ENCODE measurements at places on chromosomes 5 and 9.

GRCh38 chr5:139903795-139904565 is 108.4 kb downstream of the PSD2 start:
- no peak for DNase-seq

DNA sequence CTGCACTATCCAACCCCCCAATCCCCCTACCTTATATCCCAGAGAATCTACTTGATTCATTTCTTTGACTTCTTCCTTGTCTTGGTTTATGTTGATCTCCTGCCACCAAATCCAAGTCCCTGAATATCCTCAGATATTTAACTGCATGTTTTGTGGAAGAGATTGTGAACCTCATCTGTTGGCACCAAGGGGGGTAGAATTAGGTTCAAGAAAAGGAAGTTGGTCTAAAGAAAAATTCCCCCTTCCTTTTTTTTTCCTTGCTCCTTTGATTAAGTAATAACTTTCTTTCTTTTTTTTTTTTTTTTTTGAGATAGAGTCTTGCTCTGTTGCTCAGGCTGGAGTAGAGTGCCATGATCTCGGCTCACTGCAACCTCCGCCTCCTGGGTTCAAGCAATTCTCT is 526 bp upstream of the CD14 start:
- DNase-seq, result no peak

DNA sequence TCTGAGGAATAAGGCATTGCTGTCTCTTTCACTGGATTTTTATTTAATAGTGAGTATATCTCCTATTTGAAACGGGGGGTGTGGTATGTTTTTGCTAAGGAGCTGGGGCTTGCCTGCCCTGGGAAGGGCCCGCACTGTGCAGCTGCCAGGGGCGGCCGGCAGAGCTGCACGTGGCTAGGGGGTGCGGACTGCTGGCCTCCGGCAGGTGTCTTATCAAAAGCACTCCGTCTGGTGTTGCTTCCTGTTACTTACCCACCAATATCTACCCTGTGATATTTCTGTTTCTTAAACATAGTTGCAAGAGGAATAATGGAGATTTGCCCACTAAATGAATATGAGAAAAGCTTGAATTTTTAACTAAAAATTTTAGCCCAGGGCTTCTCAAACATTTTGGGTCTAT is 232.0 kb downstream of the IRX1 start:
- DNase-seq, result no peak

- no peak for DNase-seq
Measured at GRCh38 chr5:54624805-54625568, 107.4 kb downstream of the SNX18 start.

DNA sequence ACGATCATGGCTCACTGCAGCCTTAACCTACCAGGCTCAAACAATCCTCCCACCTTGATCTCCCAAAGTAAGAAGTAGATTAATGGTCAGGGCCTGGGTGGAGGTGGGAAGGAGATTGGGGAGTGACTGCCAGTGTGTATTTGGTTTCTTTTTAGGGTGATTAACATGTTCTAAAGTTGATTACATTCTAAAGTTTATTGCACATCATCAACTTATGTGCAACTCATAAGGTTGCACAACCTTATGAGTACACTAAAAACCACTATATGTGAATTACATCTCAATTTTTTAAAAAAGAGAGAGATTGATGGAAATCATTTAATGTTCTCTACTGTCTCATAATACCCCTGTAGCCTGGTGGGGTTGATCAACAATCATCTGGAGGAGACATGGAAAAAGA is 218.1 kb downstream of the AOPEP start:
- DNase-seq, result no peak

- peak; percentile 11 for DNase-seq
Measured at GRCh38 chr9:112487008-112487798, 576 bp downstream of the KIAA1958 start.

Measured in astrocyte of the cerebellum (primary cell).